ENCODE measurements at places on chromosomes 16 and 17.

DNA sequence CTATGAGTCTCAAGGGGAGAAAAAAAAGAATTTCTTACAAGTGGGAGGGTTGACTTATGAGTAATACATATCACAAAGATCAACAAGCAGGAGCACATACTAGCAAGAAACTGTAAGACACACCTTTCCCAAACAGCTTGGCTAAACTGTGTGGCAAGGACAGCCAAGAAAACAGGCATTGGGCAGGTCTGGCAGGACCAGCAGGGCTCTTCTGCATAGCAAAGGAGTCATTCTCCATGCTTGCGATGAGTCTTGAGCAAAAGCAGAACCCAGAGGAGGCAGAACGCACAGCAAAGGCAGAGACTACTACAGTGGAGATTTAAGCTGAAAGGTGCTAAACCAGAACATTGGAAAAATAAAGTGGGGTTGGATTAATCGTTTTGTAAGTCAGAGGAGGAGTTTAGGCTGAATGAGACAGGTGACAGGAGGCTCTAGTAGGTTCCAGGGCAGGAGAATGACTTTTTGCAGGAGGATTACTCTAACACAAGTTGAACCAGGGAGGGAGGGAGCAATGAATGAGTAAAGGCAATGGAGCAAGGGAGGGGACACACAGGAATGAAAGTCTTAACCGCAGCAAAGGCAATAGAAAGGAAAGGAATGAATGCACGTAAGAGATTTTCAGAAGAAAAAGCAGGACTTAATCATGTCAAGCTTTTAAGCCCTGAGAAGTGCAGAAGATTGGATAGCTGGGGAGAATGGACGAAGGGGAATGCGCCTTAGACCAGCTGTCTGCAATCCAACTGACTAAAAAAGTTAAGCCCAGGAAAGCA, 2.7 kb downstream of the N4BP1 start:
- DNase-seq, result no peak

GRCh38 chr17:49494986-49495841, at the start of gene NGFR:
NGFR (plus strand) TSS chr17:49495293; CDS start chr17:49495418, 125 bp downstream.
- peak; percentile 31 for DNase-seq

DNA sequence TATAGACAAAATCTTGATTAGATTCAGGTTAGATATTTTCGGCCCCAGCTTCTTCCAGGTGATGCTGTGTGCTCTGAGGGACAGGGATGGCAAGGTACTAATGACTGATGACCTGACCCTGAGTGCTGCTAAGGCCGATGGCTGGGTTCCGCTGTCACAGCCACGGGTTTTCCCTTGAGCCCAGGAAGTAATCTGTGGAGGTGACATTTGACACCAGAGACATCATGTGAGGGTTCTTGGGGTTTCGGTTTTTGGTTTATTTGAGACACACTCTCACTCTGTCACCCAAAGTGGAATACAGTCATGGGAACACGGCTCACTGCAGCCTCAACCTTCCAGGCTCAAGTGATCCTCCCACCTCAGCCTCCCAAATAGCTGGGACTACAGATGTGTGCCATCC, 9.8 kb downstream of the OTOP3 start:
- no peak for DNase-seq

DNA sequence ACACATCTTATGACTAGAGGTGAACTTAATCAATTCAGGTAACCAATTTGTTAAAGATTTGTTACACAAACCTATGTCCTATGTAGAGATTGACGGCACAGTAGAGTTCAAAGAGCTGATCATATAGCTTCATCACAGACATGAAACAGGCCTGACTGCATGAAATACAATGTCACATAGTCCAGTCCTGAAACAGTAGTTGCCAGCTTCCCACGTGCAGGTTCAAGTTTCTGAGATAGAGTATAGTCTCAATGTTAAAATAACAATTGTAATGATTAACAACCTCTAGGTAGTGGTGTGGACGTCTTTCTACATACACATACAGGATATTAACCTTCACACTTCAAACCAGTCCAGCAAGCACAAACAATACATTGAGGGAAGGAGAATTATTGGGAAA, 640.7 kb upstream of the SOX9 start:
- DNase-seq, result no peak

Measured in effector CD4-positive, alpha-beta T cell (primary cell).